ENCODE measurements at places on chromosomes 13 and 19.

DNA sequence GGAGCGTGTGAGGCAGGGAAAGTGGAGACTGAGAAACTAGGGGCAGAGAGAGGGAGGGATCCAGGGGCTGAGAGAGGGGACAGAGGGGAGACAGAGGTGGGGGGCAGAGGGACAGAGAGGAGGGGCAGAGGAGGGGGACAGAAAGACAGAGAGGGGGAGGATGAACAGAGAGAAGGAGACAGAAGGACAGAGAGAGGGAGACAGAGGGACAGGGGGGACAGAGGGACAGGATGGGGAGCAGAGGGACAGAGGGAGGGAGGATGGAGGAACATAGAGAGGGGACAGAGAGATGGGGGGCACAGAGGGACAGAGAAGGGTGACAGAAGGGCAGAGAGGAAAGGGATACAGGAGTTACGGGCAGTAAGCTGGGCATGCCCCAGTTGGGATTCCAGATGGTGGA is 14.7 kb upstream of the NANOS2 start:
- no peak for DNase-seq

- DNase-seq = no peak
These were observed 111.4 kb upstream of the FRY start for GRCh38 chr13:31919971-31920726.

GRCh38 chr19:34712395-34713261 is 21.4 kb upstream of the ZNF181 start:
- peak; percentile 77 for DNase-seq

DNA sequence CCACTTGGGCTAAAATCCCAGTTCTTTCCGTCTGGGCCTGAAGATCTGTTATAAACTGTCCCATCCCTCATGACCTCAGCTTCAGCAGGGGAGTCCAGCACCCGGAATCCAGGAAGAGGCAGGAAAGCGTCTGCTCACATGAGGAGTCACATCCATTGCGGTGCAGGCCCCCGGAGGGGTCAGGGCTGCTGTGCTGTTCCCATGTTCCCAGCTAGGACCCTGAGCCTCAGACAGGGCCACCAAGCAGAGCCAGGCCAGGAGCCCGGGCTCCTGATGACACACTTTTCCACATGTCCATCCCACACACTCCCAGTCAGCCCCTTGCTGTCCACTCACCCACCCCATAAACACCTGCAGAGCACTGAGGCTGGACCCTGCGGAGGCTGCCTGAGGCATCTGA is 45.3 kb upstream of the VSTM2B start:
- DNase-seq = no peak

DNA sequence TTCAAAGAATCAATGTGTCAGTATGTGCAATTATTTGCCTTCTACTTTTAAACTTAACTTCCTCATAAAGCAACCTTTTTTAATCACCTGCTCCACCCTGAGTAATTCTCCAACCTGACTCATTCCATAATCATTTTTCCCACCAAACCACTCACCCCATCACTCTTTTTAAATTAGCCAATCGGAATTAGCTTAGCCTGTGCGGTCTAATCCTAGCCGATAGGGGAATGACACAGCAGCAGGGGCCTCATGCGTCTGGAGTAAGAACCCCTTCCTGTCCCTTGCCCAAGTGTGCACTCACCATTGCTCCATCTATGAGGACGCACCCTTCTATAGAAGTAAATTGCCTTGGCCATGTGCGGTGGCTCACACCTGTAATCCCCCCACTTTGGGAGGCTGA is 27.4 kb upstream of the ZNF83 start:
- DNase-seq = peak; percentile 89

GRCh38 chr13:109647053-109647452 is 139.3 kb downstream of the IRS2 start:
- DNase-seq = peak; percentile 46

- DNase-seq = no peak
These were observed 34.0 kb downstream of the WDR87 start for GRCh38 chr19:37872383-37872782.

GRCh38 chr13:94706101-94706842 is 6.1 kb downstream of the SOX21 start:
- DNase-seq = no peak

DNA sequence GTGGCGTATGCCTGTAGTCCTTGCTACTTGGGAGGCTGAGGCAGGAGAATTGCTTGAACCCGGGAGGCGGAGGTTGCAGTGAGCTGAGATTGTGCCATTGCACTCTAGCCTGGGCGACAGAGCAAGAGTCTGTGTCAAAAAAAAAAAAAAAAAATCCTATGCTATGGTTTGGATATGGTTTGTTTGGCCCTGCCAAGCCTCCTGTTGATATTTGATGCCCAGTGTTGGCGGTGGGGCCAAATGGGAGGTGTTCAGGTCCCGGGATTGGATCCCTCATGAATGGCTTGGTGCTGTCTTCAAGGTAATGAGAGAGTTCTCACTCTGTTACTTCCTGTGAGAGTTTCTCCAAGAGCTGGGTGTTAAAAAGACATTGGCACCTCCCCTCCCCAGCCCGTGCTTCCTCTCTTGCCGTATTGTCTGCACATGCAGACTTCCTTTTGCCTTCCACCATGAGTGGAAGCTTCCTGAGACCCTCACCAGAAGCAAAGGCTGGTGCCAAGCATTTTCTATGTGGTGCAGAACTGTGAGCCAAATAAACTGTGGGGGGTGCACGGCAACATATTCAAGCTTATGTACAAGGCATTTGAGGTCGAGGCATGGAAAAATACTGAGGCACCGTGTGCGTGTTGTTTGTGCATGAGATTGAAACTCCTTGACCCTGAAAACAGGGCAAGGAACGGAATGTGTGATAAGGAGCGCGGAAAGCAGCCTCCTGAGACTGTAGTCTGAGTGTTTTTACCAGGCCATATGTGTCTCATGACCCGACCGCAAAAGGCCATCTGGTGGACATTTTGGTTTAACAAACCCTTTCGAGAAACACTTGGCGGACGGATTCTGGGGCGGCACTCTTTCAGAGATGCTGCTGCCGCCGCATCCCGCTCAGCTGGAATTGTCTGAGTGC is 7.3 kb downstream of the SIGLEC9 start:
- no peak for DNase-seq

DNA sequence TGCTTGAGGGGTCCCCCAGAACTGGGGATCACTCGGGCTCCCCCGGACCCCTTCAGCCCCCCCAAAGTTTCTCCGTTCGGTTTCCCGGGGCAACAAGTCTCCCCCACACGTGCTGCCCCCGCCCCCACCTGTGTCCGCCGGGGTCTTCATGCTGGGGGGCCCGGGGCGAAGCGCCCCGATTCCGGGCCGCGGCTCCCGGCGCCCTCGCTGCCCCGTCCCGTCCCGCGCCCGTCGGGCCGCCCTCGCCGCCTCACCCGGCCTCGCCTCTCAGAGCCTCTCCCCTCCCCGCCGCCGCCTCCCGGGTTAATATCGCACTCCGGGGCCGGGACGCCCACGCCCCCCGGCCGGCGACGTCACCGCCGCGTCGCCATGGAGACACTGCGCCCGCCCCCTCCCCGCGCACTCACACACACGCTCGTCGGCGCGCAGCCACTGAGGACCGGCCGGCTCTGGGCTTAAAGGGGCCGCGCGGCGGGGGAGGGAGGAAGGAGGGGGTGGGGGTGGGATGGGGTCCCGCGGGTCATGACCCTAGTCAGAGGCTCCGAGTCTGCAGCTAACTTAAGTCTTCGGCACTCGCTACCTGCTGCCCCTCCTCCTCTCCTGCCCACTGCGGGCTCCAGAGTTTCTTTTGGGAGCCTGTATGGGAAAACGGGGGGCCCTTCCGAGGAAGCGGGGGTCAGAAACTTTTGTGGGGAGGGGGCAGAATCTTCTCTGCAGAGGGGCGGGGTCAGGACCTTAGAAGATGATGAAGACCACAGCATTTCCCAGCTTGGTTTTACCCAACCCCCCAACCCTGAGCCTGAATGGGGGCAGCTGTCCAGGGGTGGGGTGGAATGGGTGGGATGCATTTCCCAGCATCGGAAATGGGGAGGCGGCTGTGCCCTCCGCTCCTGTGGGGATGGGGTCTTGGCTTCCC is at the start of gene ERF:
ERF (minus strand) TSS at position 279 of the 916 bp plus-strand sequence; CDS start at position 150, 129 bp downstream.
- peak; percentile 81 for DNase-seq
